ENCODE measurements at places on chromosomes 13 and 19.
A peak's percentile ranks its signal among the peaks of the same experiment; 100 is the strongest.

DNA sequence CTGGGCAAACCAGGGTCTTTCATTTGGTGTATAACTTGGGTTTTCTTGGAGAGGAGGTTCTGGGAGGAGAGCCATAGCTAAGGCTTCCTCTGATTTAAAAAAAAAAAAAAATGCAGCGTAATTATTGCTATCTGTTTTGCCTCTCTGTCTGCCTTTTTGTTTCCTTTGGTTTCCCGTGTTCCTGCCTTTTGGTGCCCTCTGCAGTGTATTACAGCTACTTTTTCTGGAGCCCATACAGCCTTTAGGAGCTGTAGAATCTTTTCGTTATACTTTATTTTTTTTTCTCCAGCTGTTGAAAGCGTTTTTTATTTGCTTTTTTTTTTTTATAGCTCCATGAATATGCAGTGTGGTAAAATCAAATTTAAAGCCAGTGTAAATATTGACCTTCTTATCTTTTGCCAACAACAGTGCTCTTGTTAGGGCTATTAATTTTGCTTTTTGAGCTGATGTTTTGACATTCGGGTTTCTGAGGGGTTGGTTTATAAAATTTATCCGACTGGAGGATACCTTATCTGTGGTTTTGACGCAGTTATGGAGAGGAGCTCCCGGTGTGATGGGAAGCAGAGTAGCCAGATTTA lies 38.1 kb downstream of the ZNF493 start:
- DNase-seq, result no peak

DNA sequence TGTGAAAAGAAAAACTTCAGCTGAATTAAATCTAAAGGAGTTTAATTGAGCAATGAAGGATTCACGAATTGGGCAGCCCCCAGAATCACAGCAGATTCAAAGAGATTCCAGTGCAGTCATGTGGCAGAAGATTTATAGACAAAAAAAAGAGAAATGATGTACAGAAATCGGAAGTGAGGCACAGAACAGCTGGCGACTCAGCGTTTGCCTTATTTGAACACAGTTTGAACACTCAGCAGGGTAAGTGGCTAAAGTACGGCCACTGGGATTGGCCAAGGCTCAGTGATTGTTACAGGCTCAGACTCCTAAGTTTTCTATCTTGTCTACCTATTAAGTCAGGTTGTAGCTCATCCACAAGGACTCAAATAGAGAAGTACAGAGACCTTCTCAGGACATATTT lies 11.6 kb upstream of the CFAP97D2 start:
- no peak for DNase-seq

DNA sequence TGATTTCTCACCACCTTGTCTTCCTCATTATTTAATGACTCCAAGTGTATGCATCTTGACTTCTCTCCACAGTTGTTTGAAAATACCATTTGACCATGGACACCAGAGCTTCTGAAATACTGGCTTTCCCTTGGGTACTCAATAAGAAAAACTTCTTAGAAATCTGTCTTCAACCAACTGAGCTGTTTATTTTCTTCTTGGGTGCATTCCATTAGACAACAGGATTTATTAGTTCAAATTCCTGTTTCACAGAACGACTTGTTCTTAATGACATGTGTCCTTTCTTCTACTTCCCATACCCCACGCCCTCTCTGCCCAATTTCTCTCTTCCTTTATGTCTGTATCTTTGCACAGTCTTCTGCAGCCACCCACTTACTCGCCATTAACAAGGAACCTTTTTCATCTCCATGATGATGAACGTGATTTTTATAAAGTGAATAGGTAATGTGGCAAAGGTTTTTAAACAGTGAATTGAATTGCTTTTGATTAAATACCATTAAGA lies 11.3 kb upstream of the ITM2B start:
- no peak for DNase-seq

DNA sequence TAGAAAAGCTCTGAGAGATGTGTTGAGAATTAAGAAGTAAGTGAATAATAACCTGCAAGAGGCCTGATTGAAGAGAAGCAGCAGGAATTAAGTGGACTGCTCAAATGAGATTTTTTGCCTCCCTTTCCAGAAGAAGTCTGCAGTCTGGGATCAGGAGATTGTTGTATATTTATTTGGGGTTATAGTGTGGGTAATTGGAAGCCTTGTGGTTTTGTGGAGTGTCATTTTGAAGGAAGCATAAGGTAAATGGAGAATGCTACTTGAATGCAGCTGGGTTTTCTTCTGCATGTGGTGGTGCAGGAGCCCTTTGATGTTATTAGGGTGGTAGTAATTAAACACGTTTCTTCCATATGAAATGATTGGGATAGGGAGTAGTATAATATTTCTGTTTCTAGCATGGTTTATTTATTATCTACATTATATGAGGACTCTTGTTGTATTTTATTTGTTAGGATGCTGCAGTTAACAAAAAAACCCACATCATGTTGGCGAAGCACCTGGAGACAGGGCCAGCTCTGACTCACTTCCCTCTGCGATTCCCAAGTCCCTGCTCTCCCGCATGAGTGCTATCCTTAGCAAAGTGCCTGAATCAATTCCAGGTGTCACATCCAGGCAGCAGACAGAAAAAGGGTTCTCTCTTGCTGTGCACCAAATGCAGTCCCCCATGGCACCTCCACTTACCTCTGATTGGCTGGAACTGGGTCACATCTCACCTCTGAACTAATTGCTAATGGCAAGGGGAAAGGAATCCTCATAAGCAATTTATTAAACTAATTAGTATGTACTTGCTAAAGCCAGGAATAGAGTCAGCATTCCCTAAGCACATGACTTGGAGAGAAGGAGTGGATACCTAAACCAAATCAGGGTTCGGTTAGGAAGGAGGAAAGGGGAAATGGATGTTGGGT lies 54.8 kb downstream of the DGKH start:
- no peak for DNase-seq

DNA sequence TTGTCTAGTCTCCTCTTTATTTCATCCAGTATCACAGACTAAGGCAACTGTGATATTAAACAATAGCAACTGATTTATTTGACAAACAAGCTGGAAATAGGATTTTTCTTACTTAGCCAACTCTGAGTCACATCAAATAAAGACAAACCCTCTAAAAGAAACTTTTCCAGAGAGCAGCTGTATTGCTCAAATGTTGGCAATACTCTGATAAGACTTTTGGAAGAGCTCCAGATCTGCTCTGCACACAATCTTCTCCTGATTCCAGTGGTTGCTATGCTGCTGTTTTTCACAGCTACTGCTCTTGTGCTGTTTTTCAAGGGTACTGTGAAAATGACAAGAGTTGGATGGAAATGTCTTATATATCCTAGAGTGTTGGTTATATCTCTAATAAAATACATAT lies 1479.2 kb downstream of the SLITRK5 start:
- no peak for DNase-seq

DNA sequence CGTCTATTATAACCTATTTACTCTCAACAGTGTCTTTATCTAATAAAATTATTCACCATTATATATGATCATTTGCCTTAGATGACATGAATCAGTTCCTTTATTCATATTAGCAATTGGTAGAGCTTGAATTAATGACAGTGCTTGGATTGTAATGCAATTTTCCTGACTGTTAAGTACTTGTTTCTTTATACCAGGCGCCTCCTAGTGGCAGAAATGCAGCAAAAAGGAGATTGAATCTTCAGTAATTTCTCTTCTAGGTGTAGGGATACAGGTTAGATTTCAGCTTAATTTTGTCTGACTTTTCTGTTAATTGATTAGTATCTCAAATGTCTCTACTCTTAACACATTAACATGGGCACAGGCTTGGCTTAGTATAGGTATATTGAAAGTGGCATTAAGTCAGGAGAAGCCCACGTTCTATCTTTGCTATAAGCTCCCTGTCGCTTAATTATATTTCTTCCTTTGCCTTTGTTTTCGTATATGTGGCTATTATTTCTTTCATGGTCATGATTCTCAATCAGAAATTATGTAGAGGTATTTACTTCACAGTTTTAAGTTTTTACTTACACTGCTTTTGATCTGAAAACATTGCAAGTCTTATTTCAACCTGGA lies 9.1 kb upstream of the LHFPL6 start:
- peak; percentile 22 for DNase-seq

DNA sequence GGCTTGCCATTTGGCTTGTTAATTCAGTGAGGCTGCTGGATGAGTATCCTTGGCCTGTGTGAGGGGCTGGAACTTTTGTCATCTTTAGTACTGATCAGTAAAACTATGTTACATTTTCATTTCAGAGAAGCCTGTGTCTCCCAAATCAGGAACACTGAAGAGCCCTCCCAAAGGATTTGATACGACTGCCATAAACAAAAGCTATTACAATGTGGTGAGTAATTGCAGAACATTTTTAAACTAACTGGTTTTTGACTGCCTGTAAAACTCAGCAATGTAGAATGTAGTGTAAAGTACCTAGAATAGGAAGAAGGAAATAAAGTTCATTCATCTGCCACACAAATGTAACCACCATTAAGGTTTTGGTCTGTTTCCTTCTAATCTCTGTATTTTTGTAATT lies 87.4 kb upstream of the TEX29 start:
- DNase-seq, result no peak

- DNase-seq, result no peak
Measured at GRCh38 chr19:50432221-50433028, at the start of gene MYBPC2. Gene MYBPC2 (plus strand): TSS chr19:50432892. CDS start chr19:50432954, 62 bp downstream.
